ENCODE measurements at places on chromosomes 1 and 21.

GRCh38 chr1:3402258-3403010 is 52.0 kb upstream of the ARHGEF16 start:
- no peak for DNase-seq

DNA sequence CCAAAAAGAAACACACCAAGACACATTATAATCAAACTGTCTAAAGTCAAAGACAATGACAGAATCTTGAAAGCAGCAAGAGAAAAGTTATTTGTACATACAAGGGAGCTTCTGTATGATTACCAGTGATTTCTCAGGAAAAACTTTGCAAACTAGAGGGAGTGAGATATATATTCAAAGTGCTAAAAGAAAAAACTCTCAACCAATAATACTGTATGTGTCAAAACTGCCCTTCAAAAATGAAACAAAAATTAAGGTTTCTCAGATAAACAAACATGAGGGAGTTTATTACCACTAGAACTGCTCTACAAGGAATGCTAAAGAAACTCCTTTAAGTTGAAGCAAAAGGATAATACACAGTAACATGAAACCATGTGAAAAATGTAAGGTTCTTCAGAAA is 79.4 kb downstream of the LBR start:
- no peak for DNase-seq

GRCh38 chr1:204112876-204113730 is 38.7 kb downstream of the ETNK2 start:
- no peak for DNase-seq

DNA sequence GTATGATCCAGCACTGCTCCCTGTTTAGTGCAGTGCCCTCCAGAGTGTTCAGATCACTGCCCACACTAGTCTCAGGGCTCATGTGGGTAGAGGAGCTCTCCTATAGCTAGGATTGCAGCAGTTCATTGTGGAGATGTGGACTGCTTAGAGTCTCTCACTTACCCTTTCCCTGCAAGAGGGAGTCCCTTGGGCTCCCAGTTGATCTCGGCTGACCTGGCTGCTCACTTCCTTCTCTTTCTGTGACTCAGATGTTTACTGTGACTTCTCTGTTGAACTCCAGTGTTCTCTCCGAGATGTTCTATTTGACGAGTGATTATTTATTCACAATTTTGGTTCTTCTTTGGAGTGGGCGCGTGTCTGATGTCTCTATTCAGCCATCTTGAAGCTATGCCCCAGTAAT is 141.9 kb downstream of the PTBP2 start:
- no peak for DNase-seq

GRCh38 chr21:23131177-23131576 is 2133.0 kb downstream of the NCAM2 start:
- DNase-seq = no peak

- no peak for DNase-seq
Observed at GRCh38 chr1:160069460-160070231, at the start of gene KCNJ10. Gene KCNJ10, minus strand, starts transcription at chr1:160070160. Its CDS starts 27,628 bp downstream, at chr1:160042532.

DNA sequence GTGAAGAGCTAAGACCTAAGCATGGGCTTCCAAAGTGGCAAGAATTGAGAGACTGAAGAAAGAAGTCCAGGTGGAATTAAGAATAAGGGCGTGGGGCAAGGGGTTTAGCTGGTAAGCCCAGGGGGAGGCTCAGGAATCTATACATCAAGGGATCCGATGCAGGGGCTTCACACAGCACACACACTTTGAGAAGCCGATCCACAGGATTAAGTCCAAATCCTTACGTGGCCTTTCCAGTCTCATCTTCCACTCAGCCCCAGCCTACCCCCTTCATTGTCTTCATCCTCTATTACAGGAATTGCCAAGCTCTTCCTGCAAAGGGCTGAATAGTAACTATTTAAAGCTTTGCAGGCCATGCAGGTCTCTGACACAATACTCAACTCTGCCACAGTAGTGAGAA is 101.3 kb downstream of the TGFBR3 start:
- DNase-seq = no peak

GRCh38 chr1:49051647-49052046 is 275.0 kb upstream of the BEND5 start:
- no peak for DNase-seq

DNA sequence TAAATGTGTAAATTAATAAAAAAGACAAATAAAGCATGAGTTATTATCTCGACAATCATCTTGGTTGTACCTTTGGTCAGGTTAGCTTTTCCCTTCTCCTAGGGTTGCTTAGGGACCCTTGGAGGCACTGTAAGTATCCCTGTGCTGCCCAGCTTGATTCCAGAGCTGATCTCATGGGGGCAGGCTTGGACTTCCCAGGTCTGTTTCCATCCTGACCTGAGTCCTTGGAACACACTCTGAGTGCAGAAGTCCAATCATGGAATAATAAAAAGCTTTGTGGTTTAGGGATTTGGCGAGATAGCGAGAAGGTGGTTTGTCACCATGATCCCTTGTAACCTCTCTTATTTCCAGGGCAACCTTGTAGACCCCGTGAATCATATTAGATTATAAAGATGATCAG is 18.7 kb upstream of the PAPPA2 start:
- no peak for DNase-seq

- DNase-seq = no peak
Observed at GRCh38 chr1:11573116-11573692, 81.0 kb downstream of the FBXO2 start.

GRCh38 chr1:242691610-242691945 is 167.1 kb upstream of the PLD5 start:
- DNase-seq = no peak

GRCh38 chr1:175287377-175287776 is 94.8 kb upstream of the KIAA0040 start:
- DNase-seq = peak; percentile 18

DNA sequence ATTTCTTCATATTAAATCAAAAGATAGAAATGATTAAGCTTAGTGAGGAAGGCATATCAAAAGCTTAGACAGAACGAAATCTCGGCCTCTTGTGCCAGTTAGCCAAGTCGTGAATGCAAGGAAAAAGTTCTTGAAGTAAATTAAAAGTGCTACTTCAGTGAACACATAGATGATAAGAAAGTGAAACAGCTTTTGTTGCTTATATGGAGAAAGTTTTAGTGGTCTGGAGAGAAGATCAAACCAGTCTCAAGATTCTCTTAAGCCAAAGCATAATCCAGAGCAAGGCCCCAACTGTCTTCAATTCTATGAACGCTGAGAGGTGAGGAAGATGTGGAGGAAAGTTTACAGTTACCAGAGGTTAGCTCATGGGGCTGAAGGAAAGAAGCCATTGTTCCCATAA is 88.4 kb downstream of the ADGRL2 start:
- DNase-seq = no peak

- no peak for DNase-seq
Observed at GRCh38 chr1:44860331-44860730, 17.3 kb upstream of the PTCH2 start.

GRCh38 chr1:197797010-197797409 is 21.7 kb upstream of the DENND1B start:
- no peak for DNase-seq

DNA sequence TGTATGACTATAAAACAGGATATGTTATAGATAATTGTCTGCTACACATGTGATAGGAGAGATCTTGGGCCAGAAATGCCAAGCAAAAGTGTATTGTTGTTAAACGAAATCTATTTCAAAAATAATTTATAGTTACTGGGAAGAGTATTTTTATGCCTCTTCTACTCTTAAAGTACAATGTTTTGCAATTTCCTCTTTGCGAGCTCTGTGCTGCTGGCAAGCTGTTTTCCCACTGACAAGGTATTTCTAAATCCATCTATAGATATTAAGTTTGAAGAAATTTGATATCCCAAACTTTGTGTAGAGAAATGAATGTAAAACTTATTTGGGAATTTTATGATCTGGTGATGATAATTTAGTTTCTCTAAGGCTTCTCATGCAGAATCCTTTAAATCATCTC is 63.3 kb upstream of the PTGFR start:
- DNase-seq = no peak

GRCh38 chr1:23673086-23673813 is 18.4 kb upstream of the RPL11 start:
- DNase-seq = peak; percentile 51

- no peak for DNase-seq
Observed at GRCh38 chr1:235025422-235025984, 103.1 kb downstream of the TOMM20 start.

- DNase-seq = no peak
Observed at GRCh38 chr1:66217021-66217420, 316.9 kb upstream of the SGIP1 start.

DNA sequence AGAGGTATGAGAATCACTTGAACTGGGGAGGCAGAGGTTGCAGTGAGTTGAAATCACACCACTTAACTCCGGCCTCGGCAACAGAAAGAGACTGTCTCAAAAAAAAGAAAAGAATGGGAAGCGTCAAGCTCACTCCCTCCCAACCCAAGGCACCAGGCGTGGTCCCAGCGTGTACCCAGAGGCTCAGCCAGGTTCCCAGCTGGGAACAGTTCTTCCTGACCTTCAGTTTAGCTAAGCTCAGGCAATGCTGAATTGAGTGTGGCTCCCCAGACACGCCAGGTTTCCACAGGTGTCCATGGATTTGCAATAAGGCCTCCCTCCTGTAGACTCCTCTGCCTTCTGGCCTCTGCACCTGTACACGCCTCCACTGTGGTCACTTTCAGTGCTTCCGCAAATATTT is 140.7 kb upstream of the TMEM51 start:
- no peak for DNase-seq

DNA sequence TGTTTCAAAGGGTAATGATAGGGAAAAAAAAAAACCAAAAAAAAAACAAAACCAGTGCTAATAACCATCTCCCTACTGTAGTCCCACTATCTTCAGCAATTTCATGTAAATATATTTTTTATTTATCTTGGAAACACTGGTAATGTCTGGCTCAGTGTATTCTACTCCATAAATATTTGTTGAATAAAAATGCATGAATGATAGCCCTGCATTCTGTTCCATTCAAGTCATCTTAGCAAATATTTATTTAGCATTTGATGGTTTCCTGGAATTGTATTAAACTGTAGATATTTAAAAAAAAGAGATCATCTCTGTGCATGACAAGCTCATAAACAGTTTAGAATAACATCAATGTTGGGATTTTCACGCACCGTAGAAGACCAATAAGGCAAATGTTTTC is 24.2 kb downstream of the IL23R start:
- no peak for DNase-seq

- no peak for DNase-seq
Observed at GRCh38 chr1:72650843-72651435, 368.6 kb upstream of the NEGR1 start.

DNA sequence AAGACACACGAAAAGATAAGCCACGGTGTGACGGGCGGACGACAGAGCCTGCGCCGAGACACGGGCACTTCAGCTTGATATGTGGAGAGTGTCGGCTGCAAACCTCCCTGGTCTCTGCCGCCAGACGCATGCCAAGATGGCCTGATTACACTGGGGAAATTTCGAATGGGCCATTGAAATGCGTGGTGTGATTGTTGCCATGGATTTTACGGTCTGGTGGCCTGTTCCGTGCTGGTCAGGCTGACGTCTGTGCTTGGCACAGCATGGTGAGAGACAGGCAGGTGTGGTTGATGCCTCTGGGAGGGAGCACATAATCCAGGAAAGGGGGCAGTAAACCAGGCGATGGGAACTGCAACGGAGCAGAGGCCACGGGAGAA is 105.6 kb upstream of the TMPRSS2 start:
- DNase-seq = no peak

DNA sequence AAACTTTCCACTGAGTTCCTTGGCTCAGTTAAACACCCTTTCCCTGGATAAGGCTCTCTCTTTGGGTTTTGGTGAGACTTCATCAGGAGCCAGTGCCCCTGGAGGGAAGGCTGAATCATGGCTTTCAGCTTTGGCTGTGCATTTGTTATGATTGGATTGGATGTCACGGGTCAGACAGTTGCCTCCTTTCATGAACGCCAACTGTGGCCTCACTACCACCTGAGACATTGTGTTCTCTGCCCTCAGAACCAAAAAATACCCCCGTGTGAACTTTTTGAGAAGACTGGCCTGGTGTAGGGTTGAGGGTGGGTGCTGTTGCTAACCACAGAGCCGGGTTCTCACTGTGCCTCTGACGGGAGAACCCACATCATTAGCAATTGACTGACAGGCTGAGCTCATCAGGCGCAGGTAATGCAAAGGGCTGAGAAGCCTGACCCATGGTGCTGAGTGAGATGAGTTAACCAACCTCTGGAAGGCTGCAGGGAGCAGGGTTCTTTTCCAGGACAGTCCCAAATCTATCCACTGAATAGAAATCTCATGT is 65.6 kb downstream of the HHAT start:
- no peak for DNase-seq

DNA sequence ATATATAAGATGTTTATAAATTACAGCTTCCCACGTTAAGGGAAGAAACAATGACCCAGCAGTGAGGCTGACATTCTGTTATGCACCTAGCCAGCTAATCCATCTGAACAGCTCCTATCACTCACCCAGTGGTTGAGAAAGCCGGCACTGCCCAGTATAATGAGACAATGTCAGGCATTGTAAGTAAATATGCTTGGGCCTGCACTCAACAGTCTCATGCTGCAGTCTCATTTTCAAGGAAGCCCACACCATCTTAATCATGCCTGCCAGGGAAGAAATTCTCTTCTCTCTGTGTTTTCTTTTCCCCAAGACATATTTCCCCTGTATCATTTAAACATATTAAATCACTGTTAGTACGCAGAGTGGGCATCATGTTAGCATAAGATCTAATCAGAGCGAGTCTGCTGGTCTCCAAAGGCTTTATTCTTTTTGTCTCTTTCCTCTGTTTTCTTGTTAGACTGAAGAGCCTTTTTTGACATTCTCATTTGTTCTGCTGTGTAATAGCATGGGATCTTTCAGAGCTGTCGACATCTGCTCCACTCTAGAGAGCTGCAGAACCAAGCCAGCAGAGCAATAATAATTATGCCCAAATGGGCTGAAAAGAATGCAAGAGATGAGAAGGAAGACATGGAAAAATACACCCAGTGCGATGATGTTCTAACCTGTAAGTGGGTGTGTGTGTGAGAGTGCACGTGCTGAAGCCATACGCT is 67.6 kb upstream of the SLC22A15 start:
- no peak for DNase-seq

GRCh38 chr21:15436031-15436430 is 293.8 kb upstream of the USP25 start:
- DNase-seq = no peak

GRCh38 chr1:17773591-17774326 is 18.6 kb downstream of the ACTL8 start:
- DNase-seq = no peak

GRCh38 chr1:198246337-198246736 is 89.5 kb downstream of the NEK7 start:
- no peak for DNase-seq

DNA sequence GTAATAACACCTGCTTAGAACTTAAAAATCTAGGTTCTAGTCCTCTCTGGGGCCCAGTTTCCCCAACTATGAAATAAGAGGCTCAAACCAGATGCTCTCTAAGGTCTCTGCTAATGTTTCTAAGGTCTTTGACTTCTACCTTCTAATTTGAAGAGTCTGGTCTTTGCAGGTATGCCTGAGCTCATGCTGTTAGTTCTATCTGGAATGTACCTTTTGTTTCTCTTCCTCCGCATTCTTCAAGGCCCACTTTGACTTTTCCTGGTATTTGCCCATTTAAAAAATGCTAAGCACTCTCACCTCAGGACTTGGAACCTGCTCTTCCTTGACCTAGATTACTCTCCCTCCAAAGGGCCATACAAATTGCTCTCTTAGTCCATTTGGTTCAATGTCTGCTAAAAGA is 13.5 kb downstream of the SLC35D1 start:
- no peak for DNase-seq

- peak; percentile 54 for DNase-seq
Observed at GRCh38 chr1:24769656-24770651, 24.7 kb downstream of the CLIC4 start.

All from GM13976 (cell line).